ENCODE measurements at places on chromosomes 7 and 10.

DNA sequence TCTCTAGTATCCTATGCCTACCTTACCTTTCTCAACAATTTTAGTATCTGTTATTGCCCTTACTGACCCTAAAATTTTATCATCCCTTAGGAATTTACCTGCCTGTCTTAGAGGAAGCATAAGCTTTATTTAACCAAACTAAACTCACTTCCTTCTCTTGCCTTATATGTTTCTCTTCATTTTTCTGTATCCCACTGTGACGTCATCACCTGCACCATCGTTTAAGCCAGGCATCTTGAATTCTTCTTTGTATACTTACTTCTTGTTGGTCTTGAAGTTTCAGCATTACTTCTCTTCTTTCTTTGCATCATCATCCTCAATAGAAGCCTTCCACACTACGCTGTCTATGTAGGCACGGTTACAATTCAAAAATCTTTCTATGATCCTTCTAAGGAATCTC is 231.0 kb upstream of the SMIM30 start:
- DNase-seq: no peak

DNA sequence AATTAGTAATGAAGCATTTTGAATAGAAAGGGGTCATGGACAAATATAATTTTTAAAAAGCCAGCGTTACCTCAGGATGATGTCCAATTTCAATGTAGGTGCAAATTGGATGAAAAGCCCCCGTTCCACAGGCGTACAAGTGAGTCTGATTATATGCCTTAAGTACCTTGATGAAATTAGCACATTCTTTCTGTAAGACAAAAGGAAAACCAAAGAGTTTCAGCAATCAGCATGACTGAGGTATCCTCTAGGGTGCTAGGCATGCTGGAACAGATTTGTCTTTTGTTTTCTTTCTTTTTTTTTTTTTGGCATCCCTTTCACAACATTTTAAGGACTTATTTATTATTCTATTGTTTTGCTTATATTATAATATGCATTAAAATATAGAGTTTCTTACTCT is 84.2 kb downstream of the SEMA3A start:
- DNase-seq: no peak

GRCh38 chr10:77593771-77594470 is 43.7 kb downstream of the KCNMA1 start:
- no peak for DNase-seq

- DNase-seq: no peak
These were observed 3.1 kb downstream of the EN2 start for GRCh38 chr7:155460926-155461613.

- DNase-seq: no peak
These were observed 90.5 kb upstream of the ZNF32 start for GRCh38 chr10:43739161-43739560.

DNA sequence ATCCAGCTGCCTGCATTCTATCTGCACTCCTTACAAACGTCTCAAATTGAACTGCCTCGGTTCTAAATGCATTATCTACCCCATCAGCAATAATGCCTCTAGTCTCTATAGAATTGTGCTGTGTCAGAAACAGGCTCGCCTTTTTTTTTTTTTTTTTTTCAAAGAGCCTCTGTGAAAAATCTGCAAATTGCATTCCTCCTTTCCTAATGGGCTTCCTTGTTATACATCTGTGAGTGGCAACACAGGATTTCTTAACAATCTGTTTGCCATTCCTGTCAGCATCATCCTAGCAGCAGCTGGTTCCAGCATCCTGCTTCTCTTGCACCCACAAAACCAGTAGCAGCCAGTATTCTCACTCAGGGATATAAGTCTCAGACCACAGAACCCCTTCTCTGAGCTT is 413.5 kb upstream of the SEMA3D start:
- DNase-seq: no peak

- DNase-seq: no peak
These were observed 559.4 kb upstream of the GALNT17 start for GRCh38 chr7:70572571-70572970.
